HTR-8/SVneo (cell line): ENCODE measurements at places on chromosomes 11 and 22.

GRCh38 chr11:20131788-20132666 lies 28.2 kb downstream of the DBX1 start:
- peak; percentile 60 for DNase-seq

DNA sequence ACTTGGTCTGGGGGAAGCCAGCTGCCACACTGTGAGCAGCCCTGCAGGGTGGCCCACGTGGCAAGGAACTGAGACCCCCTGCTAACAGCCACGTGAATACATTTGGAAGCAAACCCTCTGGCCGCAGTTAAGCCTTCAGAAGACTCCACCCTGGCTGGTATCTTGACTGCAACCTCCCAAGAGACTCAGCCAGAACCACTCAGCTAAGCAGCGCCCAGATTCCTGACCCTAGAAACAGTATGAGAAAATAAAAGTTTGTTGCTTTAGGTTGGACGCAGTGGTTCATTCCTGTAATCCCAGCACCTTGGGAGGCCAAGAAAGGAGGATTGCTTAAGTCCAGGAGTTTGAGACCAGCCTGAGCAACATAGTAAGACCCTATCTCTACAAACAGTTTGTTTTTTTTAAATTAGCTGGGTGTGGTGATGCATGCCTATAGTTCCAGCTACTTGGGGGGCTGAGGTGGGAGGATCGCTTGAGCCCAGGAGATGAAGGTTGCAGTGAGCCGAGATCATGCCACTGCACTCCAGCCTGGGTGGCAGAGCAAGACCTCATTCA lies 8.7 kb downstream of the ZMAT5 start:
- DNase-seq, result no peak

GRCh38 chr11:32870676-32871075 lies 21.9 kb upstream of the QSER1 start:
- peak; percentile 34 for DNase-seq

- DNase-seq, result no peak
These were observed 10.6 kb downstream of the TMEM184B start for GRCh38 chr22:38262051-38262795.

DNA sequence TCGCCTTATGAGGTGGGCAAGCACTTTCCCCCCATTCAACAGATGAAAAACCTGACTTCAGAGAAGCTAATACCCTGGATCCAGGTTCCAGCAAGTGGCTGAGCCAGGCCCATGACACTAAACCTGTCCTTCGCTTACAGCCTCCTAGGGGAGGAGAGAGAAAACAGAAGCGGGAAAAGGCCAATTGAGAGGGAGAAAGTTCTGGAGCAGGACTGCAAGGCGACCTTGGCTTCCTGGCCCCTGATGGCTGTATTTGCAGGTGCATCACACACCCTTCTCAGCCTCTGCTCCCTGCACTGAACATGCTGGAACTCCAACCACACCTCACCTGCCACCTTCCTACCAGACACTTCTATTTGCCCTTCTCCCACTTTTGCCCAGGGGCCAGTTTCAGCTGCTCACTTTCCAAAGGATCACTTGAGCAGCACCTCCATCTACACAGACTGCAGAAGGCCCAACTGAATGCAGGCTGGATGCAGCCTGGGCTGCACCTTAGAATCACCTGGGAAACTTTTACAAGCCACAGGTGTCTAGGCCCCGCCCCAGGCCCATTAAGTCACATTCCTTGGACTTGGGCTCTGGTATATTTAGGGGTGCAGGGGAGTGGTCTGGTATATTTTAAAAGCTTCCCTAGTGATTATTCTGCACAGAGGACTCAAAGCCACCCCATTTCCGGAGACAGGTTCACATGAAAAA lies 14.3 kb upstream of the ADA2 start:
- DNase-seq, result no peak

- no peak for DNase-seq
These were observed 1.2 kb downstream of the KCNJ11 start for GRCh38 chr11:17387254-17387653.

GRCh38 chr11:77053217-77054015 lies 13.4 kb upstream of the CAPN5 start:
- DNase-seq, result no peak

GRCh38 chr11:45094958-45095690 lies 51.3 kb upstream of the PRDM11 start:
- no peak for DNase-seq

DNA sequence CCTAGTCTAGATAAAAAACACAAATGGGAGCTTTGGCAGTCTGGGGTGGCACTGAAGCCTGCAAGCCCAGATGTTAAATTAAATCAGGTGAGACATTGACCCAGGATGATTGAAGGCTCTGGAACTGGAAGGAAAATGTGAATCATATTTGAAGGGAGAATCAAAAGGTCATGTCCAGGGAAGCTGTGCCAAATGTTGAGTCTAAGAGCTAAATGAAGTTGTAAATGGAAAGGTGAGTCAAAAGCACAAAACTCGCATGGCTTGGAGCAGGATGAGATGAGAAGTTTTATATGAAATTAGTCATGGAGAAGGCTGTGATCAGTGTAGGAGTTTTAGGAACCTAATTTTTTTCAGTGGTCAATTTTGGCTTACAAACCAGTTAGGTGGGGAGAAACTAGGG lies 301.1 kb downstream of the BLID start:
- no peak for DNase-seq

GRCh38 chr22:36293606-36294292 lies 40.8 kb downstream of the APOL1 start:
- DNase-seq, result no peak

DNA sequence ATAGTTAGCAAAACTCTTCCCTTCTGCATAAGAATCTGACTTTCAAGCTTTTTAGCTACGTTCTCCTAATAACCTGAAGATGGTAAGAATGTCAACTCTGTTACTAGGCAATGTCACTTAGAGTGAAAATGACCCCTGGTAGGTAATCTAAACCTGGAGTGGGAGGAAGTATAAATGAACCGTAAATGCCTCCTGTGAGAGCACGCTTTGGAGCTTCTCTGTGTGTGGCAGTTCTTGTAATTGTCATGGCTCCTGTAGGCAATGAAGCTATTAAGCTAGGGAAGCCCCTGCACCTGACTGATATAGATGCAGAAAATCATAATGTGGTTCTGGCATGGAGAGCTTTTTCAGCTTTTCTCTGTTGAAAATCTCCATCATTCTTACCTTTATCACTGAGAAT lies 29.4 kb downstream of the CALCA start:
- no peak for DNase-seq

GRCh38 chr11:83951521-83951920 lies 665.4 kb upstream of the CCDC90B start:
- no peak for DNase-seq

DNA sequence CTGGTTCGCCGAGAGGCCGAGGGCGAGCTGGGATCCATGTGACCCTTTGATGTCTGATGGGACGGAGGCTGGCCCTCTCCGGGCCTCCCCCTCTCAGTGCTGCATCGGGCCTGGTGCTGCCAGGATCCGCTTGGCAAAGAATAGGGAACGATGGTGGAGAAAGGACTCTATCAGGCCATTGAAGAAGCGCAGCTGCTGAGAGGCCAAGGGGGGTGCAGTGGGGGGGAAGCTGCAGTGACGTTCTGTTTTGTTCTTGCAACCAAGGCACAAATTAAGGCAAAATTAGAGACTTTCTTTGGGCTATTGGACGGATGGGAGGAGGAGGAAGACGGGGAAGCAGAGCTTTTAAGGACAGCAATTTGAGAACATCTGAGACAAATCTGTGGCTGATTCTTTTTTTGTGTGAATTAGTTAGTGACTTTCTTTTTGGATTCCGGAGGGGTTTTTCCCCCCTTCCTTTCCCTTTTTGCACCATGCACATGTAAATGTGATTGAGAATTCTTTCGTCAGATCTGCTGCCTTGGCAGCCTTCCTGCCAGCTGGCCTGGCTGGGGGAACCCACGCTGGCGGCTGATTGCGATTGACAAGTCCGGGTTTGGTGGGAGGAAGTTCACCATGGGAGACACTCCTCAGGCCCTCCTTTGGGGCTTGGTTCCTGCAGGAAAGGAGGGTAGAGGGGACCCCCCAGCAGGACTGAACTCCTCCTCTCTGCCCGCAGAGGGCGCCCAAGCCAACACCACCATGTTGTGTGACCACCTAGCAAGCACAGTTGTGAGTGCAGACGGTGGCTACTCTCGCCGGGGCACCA lies 214.6 kb downstream of the NTM start:
- no peak for DNase-seq

GRCh38 chr11:5300251-5300650 lies 1.5 kb downstream of the OR51B4 start:
- no peak for DNase-seq

DNA sequence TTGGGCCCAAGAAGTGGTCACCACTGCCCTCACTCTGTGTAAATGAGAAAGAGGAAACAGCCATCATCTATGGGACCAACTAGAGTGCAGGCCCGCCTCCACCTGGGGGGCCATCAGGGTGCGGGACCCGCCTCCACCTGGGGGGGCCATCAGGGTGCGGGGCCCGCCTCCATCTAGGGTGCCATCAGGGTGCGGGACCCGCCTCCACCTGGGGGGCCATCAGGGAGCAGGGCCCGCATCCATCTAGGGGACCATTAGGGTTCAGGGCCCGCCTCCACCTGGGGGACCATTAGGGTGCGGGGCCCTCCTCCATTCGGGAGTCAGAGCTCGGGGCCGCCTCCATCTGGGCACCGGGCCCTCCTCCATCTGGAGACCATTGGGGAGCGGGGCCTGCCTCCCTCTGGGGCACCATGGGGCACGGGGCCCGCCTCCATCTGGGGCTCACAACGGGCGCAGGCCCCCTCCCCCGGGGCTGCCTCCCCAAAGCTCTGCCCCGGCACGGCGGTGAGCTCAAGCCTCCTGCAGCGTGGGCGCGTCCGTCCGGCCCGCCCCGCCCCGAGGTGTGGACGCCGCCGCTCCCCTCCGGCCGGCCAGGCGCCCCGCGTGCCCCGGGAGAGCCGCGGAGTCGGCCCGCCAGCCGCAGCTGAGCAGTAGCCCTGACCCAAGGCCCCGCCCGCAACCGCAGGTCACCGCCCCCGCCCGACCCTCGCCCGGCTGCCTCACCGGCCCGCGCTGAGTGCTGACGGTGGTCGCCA lies 512 bp downstream of the TOLLIP start:
- DNase-seq, result no peak

- DNase-seq, result no peak
These were observed 948 bp upstream of the MRTFA start for GRCh38 chr22:40637183-40638150.

GRCh38 chr11:67250059-67251043 lies 15.9 kb upstream of the GRK2 start:
- no peak for DNase-seq

GRCh38 chr11:94423507-94423906 lies 22.3 kb upstream of the GPR83 start:
- no peak for DNase-seq

DNA sequence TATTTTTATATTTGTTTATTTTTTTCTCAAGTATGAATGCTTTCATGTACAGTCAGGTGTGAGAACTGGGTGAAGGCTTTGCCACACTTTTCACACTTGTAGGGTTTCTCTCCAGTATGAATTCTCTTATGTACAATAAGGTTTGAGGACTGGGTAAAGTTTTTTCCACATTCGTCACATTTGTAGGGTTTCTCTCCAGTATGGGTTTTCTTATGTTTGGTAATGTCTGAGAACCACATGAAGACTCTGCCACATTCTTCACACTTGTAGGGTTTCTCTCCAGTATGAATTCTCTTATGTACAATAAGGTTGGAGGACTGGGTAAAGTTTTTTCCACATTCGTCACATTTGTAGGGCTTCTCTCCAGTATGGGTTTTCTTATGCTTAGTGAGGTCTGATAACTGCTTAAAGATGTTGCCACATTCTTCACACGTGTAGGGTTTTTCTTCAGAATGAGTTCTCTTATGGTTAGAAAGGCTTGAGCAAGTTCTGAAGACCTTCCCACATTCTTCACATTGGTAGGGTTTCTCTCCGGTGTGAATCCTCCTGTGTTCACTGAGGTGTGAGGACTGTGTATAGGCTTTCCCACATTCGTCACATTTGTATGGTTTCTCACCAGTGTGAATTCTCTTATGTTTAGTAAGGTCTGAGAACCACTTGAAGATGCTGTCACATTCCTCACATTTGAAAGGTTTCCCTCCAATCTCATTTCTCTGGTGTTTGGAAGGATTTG lies 19.7 kb downstream of the ZNF195 start:
- DNase-seq, result no peak

GRCh38 chr11:105577641-105578040 lies 32.2 kb upstream of the GRIA4 start:
- no peak for DNase-seq

DNA sequence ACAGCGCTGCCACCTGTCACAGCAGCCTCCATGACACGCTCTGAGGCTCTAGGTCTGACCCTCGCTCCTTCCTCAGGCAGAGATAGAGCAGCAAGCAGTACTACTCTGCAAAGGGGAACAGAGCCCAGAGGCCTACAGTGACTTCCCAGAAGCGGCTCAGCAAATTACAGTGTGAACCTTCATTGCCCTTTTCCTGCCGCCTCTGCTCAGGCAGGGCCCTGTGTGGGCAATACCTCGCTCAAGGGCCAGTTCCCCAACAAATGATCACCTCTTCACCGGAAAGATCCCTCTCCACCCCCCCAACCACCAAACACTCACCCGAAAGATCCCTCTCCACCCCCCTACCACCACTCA lies 12.3 kb downstream of the KIAA0930 start:
- no peak for DNase-seq

GRCh38 chr11:83568516-83568915 lies 282.3 kb upstream of the CCDC90B start:
- DNase-seq, result no peak

- DNase-seq, result no peak
These were observed 14.2 kb downstream of the PEX26 start for GRCh38 chr22:18091916-18092526.

DNA sequence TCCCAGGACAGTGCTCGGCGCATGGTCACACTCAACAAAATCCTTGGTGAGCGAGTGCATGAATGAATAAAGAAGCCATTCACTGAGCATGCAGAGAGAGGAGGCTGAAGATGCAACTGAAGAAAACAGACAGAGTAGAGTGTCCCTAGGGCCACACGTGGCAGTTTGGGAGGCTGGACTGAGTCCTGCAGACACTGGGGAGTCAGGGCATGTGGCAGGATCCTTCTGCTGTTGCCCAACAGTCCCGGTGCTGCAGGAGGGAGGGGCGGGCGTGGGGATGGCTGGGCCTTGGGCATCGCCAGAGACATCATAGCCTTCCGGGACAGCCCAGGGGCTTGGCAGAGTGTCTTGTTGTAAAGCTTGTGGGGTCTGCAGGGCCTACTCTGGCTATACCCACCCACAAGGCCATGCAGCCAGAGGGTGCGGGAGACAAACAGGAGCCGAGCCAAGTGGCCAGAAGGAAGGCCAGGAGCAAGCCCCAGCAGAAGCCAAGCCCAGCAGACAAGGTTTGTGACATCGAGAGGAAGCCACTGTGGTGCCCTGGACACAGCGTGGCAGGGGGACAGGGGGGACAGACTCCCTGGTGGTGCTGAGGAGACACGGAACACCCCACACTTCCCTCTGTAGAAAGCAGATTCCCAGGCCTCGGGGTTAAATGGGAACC lies 26.7 kb upstream of the FBLN1 start:
- DNase-seq, result no peak

DNA sequence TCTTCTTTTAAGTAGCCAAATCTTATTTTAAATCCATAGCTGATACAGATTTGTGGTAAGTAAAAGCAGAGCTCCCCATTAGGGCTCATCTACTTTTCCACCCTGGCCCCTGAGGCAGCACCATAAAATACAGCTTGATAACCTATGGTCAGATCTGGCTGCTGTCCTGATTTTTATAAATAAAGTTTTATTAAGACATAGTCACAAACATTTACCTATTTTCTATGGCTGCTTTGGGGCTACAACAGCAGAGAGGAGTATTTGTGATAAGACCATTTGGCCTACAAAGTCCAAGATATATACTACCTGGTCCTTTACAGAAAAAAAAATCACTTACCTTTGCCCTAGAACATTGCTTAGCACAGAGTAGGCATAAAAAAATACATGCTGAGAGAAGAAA lies 200.0 kb upstream of the SEZ6L start:
- no peak for DNase-seq
